ENCODE measurements at places on chromosomes 3 and 15.

DNA sequence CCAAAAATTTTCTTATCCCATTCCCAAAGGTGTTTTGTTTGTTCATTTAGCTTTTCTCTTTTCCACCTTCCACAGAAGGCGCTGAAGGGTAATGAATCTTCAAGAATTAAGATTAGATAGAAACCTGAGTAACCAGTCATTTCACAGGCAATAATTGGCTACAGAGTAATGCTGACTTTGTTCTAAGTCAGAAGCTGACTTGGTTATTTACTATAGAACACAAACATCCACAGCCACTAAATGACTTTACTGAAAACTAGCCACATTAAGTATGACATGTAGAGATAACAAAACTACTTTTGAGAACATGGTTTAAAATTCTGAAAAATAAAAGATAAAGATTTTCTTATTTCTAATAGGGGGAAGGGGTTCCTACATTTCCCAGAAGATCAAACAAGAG, 7.8 kb downstream of the CLDND1 start:
- DNase-seq, result no peak

DNA sequence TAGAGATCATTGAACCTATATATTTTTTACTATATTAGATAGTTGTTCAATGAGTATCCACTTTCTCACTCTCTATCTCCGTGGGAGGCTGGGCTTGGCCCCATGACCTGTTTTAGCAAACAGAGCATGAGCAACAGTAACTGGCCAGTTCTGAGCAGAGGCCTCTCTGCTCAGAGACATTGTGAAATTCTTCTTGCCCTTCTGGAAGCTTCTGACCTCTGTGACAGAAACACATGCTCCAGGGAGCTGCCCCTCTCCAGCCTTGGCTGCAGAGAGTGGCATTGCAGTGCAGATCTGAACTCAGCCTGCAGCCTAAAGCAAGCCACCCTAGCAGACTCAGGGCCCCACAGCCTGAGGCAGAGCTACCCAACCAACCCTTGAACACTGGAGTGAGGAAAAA, 20.5 kb downstream of the FAM240A start:
- no peak for DNase-seq

DNA sequence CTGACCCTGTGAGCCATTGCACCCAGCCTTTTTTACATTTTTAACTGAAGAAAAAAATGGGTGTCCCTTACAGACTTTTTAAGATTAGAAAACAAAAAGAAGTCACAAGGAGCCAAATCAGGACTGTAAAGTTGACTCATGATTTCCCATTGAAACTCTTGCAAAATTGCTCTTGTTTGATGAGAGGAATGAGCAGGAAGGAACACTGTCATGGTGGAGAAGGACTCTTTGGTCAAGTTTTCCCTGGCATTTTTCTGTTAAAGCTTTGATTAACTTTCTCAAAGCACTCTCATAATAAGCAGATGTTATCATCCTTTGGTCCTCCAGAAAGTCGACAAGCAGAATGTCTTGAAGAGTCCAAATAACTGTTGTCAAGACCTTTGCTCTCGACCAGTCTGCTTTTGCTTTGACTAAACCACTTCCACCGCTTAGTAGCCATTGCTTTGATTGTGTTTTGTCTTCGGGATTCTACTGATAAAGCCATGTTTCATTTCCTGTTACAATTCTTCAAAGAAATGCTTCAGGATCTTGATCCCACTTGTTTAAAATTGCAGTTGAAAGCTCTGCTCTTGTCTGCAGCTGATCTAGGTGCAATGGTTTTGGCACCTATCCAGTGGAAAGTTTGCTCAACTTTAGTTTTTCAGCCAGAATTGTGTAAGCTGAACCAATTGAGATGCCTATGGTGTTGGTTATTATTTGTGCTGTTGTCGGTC, 369.4 kb downstream of the MAGI1 start:
- no peak for DNase-seq

DNA sequence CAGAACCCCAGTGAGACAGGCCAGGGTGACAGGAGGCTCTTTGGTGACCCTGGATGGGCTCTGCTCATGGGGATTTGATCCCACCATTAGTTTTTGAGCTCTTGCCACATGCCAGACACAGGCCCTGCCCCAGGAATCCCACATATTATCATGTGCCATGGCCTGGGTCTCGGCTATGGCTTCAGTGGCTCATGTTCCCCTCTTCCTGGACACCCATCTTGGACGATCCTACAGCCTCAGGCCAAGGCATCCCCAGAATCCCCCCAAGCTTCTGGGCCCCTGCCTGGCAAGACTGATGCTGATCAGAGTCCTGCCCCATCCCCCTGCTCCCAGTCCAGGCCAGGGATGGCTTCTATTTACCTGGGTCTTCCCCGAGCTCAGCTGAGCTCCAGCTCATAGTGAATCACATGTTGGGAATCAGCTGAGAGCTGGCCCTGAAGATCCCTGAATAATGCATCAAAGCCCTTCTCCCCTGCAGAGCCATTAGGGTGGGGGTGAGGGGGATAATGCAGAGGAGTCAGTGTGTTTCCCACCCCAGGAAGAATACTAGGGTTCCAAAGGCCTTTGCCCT, 50.9 kb upstream of the CHRNB4 start:
- DNase-seq, result no peak

- DNase-seq, result no peak
Observed at GRCh38 chr15:89199746-89200145, 21.6 kb downstream of the RLBP1 start.

DNA sequence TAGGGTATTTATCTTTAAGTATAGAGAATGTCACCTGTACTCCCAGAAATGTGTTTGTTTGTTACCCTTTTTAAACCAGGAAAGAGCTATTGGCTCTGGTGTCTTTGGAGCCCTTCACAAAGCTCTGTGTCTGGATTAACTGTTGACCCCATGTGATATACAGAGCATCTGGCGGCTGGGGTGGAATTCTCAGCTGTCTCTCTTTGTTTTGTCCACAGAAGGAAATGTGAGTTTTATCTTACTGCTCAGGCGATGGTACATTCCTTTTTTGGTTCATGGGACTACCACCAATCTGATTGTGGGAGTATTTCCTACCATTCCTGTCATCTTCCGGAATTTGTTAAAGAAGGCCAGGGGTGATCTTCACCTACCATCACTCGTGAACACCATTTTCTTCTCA, 120.3 kb downstream of the AKAP13 start:
- no peak for DNase-seq

DNA sequence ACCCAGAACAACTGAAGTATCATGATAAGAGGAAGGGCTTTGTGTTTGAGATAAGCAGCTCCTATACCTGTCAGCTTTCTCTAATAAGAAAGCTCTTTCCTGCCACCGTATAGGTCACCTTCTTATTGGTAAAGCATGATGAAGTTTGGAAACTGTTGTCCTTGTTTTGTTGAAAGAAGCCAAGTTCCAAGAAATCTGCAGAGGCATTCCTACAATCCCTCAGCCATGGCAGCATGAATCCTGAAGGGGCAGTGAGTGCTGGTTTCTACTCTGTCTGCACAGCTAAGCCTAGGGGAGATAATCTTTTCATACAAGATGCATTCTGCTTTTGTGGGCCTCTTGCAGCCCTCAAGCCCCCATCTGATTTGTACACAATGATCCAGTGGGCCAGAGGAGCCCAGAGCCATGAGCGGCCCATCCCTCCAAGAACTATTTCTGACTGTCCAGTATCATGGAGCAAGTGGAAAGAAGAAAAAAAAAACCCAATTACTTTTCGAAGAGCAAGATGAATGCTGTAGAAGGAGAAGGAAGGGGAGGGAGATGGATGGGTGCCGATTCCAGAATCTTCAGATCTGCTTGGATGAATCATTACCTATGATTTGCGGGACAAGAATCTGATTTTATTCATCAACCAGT, 1.9 kb upstream of the THBS1 start:
- no peak for DNase-seq
